ENCODE measurements at places on chromosomes 11 and 22. TPM values are rescaled to one million over a fixed set of nuclear protein-coding genes. Genes with fewer than 3 reads are reported as not detected.

GRCh38 chr11:2426826-2427521 is 17.3 kb downstream of the TRPM5 start:
- no peak for DNase-seq

- no peak for DNase-seq
Observed at GRCh38 chr11:57069942-57070341, 81.2 kb downstream of the OR5AK2 start.

DNA sequence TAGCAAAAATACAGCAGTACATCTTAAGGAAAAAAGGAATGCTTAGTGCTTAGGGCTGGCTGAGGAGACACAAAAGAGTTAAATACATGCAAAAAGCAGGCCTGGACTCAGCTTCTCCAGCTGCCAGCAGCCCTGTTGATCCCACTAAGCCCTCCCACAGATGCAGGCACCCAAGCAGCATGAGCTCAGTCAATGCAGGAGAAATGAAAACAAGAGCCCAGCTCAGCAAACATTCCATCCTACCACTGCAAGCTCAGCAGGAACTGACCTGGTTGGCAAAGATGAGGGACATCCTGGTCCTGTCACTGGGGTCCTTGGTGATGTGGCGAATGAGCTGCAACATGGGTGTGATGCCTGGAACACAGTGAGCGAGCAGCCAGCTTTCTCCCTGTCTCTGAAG is 5.8 kb downstream of the CYB5R2 start:
- DNase-seq, result no peak

- DNase-seq, result no peak
Observed at GRCh38 chr11:70782401-70782913, 384.1 kb downstream of the CTTN start.

GRCh38 chr11:64008283-64008913 is 22.2 kb downstream of the OTUB1 start:
- no peak for DNase-seq

DNA sequence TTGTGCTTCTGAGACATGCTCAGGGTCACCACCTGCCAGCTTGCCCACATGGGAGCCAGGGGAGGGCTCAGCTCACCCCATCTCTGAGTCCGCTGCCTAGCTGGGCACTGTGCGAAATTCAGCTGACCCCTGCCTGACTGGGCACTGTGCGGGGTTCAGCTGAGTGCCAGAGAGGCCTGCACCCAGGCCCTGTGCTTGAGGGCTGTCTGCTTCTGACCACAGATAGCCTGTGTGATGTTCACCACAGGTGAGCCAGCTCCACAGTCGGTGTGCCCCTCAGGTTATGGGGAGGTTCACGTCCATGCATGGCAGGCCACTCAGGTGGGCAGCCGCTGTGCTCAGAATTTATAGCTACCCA is 84.5 kb upstream of the SUSD2 start:
- DNase-seq, result no peak

GRCh38 chr11:36724742-36725385 is 126.8 kb upstream of the RAG2 start:
- DNase-seq, result no peak

CCDC179 gene
- not detected for total RNA-seq

All from Karpas-422 (cell line).